ENCODE measurements at places on chromosomes 3 and 15.

GRCh38 chr3:22585504-22585903 lies 617.6 kb upstream of the UBE2E2 start:
- peak; percentile 17 for DNase-seq

GRCh38 chr3:59411694-59412093 lies 361.9 kb upstream of the CFAP20DC start:
- DNase-seq = no peak

GRCh38 chr3:193729601-193730000 lies 136.6 kb downstream of the OPA1 start:
- DNase-seq = no peak

- DNase-seq = no peak
These were observed 234.1 kb upstream of the ATP10A start for GRCh38 chr15:26097216-26097615.

DNA sequence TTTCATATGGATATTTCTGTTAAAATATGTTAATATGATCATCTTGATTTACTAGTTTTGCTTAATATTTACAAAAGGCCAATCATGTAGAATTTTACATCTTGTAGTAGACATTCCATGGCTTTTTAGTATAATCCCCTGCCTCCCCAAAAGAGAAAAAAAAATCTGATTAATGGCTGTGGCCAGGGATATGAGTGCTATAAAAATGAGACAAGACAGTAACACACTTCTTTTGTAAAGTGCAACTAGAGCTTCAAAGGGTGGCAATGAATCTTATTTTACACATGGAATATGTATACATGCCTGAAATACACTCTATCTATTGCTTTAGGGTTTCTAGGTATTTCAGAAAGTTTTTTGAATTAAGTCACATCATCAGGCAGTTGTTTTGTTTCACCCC lies 112.2 kb upstream of the NANOGP8 start:
- no peak for DNase-seq

GRCh38 chr3:143203848-143204247 lies 84.3 kb downstream of the CHST2 start:
- DNase-seq = no peak

- no peak for DNase-seq
These were observed 72.4 kb downstream of the TBC1D2B start for GRCh38 chr15:78004919-78005634.

- DNase-seq = no peak
These were observed 2.7 kb downstream of the TTC21A start for GRCh38 chr3:39110041-39110639.

All from hematopoietic multipotent progenitor cell treated with erythropoietin and hydrocortisone succinate and interleukin-3 and kit ligand, for 15 days (in vitro differentiated cells).